ENCODE measurements at places on chromosomes 6 and 20. TPM values are rescaled to one million over a fixed set of nuclear protein-coding genes. Genes with fewer than 3 reads are reported as not detected.

DNA sequence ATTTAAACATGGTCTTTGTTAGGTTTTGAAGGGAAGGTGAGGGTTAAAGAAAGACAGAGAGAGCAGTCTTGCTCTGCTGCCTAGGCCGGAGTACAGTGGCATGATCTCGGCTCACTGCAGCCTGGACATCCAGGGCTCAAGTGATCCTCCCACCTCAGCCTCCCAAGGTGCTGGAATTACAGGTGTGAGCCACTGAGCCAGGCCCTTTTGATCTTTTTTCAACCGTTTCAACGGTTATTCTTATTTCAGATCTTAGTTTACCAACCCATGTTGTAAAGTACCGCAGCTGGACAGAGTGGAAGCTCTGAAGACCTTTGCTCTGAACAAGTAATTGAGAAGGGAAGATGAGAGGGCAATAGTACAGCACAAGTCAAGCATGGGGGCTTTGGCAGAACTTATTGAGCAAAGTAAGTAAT is 1.2 kb upstream of the SRPK1 start:
- ATAC-seq = no peak

DNA sequence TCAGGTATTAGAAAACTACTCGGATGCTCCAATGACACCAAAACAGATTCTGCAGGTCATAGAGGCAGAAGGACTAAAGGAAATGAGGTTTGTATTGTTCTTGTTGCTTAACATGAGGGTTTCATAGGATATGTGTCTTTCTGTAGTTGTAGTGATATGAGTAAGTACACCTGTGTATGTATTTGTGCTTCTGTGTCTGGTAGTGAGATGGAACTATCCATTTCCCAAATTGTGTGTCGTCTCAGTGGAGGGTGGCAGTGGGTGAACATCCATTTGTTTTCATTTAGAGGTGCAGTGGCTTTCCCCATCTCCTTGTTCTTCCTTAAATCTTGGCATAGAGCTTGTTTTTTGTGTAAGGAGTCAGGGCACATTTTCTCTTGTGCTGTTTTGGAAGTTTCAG is 8.2 kb downstream of the ASXL1 start:
- no peak for ATAC-seq

DNA sequence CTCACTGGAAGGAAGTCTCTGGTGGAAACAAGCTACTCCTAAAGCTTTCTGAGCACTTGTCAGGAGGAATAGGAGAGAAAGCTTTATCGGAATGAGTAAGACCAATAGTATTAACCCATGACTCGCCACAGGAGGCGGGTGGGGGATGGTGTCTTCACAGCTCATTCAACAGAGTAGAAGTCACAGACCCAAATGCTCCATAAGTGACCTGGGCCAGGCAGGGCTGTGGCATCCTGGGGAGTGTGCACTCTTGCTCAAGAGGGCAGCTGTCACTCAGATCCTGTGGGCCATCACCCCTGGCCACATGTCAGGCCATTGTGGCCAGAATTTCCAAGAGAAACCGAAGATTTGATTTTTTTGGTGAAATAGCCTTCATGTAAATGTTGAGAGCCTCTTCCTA is 116.0 kb downstream of the SYCP2 start:
- ATAC-seq = no peak

DNA sequence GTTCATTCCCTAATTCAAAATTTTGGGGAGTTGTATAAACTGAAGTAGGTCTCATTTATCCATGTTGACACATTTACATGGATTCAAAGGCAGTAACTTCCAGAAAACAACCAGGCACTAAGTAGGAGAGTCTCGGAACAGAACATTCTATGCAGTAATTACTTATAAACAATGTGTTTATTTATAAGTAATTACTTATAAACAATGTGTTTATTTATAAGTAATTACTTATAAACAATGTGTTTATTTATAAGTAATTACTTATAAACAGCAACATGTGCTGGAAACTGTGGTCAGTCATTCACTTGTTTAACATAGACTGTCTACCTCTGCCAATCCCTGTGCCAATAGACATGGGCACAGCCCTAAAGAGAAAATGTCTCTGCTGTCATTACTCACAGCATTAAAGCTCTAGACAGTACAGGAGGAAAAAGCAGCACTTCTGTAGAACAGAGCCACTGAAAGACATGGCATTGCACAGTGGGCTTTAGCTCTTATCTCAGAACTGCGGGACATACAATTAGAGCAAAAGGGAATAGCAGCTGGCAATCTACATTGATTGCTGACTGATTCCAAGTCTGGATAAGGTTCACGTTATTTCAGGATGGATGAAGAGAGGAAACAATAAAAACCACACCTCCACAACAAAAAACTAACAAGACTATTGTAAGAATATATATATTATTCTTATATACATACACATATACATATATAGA is 188.2 kb downstream of the WDR27 start:
- ATAC-seq = no peak

DNA sequence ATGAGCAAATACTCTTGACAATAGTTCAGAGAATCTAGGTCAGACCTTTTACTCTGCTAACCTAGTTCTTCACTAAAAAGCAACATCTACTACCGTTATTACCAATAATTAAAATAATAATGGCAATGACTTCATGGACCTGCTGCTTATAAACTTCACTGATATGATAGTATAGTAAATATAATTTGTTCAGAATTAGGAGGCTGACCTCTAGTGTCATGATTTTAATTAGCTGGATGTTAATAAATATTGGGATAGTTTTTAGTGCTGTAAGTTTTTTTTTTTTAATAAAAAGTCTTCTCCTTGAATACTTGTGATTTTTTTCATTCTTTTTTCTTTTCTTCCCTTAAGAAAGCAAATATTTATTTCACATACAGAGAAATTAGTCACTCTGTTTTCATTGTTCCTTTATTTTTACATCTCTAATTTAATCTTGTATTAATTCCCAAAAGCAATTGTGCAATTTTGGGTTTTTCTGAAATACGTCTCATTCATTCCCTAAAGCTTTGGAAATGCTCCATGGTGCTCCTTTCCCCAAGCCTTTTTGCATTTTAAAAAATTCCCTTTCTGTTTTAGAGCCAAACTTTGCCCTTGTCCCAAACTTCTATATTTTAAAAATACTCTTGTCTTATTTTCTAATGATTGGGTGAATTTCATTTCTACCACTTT is 46.6 kb upstream of the UST start:
- no peak for ATAC-seq

DNA sequence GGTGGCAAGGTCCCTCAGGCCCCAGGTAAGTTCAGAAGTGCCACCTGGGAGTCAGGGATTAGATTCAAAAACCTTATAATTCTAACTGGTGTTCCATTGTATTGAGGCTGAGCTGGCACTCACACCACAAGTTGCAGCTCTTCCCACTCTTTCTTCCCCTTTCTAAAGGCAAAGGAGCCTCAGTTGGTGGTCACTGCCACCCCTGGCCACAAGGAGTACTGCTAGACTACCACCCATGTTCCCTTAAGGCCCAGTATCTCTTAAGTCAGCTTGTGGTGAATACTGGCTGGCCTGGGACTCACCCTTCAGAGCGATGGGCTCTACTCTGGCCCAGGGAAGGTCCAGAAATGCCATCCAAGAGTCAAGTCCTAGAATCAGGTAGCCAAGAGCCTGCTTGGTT is 421.1 kb upstream of the KHDRBS2 start:
- ATAC-seq = no peak

RSPO3 gene
- total RNA-seq = 1.4 TPM
